ENCODE measurements at places on chromosomes 11 and 22. TPM values are rescaled to one million over a fixed set of nuclear protein-coding genes. Genes with fewer than 3 reads are reported as not detected.

APLNR gene
- total RNA-seq = 0.32 TPM

GPHA2 gene
- not detected for total RNA-seq

TNNT3 gene
- total RNA-seq = 2,026 TPM

SLC7A4 gene
- total RNA-seq = not detected

CCDC116 gene
- not detected for total RNA-seq

ZNF280B gene
- total RNA-seq = 0.41 TPM

DNA sequence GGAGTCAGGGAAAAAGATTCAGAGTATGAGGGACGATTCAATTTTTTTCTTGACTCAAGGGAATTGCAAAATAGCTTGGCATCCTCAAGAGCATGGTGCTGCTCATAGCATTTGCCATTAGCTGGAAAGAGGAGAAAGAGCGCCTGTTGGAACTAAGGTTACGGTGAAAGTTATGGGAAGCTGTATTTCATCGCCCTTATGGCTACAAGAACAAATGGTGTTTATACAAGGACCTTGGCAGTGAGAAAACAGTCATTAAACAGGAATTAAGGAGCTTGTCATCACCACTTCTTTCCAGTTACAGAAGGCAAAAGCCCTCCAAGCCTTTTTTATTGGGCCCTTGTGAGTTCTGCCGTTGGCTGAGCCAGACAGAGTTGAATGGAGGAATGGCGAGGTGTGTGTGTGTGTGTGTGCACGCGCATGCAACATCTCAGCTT is 74.2 kb downstream of the ALX4 start:
- H3K4me3 ChIP-seq = no peak overlapping the region
- no peaks in the 10 kb centered on the region for H3K27me3 ChIP-seq
- H3K4me1 ChIP-seq = peaks cover 9% of the 10 kb centered on the region
- H3K27ac ChIP-seq = no peak overlapping the region
- no peak for DNase-seq

GRCh38 chr11:107446822-107447431 is 10.7 kb downstream of the CWF19L2 start:
- H3K27ac ChIP-seq = no peak overlapping the region
- DNase-seq = no peak
- peaks cover 11% of the 10 kb centered on the region for H3K4me1 ChIP-seq
- H3K27me3 ChIP-seq = no peaks in the 10 kb centered on the region

GRCh38 chr22:47593911-47594311 is 831.5 kb downstream of the TBC1D22A start:
- no peaks in the 10 kb centered on the region for H3K27me3 ChIP-seq
- no peaks in the 10 kb centered on the region for H3K4me1 ChIP-seq
- H3K36me3 ChIP-seq = no peaks in the 10 kb centered on the region
- H3K27ac ChIP-seq = no peak overlapping the region
- DNase-seq = no peak
- no peak overlapping the region for H3K4me3 ChIP-seq

DNA sequence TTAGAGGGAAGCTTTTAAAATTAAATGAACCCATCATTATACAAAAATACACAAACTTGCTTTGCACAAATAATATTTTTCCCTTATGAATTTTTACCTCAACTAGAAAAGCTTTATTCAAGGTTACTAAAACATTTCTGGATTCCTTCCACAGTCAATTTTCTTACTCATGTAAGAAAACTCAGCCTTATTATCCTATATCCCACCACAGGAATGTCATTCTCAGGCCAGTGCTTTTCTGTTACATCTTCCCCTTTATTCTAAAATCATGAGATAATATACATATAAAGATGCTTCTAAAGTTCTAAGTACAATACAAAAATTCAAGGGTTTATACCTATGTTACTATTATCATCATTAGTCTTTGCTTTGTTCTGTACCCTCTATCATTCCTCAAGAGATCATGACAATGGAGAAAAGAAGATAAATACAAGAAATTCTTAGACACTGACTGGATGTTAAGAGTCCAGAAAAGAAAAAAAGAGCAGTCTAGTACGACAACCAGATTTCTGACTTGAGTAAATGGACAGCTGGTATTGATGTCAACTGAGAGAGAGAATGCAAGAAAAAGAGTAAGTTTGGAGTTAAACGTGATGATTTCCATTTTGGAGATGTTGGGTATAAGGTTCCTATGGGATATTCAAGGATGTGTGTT is 60.3 kb downstream of the MTMR2 start:
- no peak overlapping the region for H3K4me3 ChIP-seq
- no peaks in the 10 kb centered on the region for H3K4me1 ChIP-seq
- no peak for DNase-seq
- no peak overlapping the region for H3K27ac ChIP-seq
- no peaks in the 10 kb centered on the region for H3K27me3 ChIP-seq

DNA sequence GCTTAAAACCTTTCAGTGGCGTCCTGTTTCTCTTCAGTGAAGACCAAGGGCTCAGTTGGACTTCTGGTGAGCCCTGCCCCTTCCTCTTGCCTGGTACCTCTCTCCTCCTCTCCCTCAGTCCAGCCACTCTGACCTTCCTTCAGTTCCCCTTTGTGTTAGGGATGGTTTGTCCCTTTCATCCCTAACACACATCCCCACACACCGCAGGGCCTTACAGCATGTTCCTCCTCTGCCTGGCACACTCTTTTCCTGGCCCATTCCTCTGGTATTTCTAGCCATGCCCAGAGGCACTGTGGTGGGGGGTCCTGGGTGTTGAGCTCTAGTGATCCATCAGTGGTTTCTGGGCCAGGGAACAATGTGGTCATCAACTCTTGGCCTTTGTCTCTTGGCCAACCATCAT is 21.4 kb downstream of the GNAZ start:
- no peak overlapping the region for H3K4me3 ChIP-seq
- no peaks in the 10 kb centered on the region for H3K36me3 ChIP-seq
- H3K4me1 ChIP-seq = no peaks in the 10 kb centered on the region
- DNase-seq = no peak

DNA sequence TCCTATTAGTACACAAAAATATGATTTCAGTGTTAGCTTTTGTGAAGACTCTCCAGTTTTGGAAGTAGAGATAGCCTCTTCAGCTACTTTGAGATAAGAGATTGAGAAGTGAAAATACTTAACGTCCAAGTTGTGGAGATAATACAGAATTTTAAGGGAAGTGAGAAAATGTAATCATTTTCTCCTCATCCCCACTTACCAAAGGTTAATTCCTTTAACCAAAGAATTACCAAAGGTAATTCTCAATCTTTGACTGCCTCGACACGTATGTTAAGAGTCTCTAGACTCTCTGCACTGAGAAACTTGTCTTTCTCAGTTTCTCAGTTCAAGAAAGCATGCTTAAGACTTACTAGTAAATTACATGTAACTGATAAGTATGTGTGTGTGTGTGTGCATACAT is 15.3 kb downstream of the C11orf54 start:
- no peak overlapping the region for H3K27ac ChIP-seq
- no peak for DNase-seq
- H3K4me1 ChIP-seq = no peaks in the 10 kb centered on the region
- peaks cover 84% of the 10 kb centered on the region for H3K36me3 ChIP-seq
- H3K27me3 ChIP-seq = no peaks in the 10 kb centered on the region

- no peaks in the 10 kb centered on the region for H3K4me1 ChIP-seq
- no peak overlapping the region for H3K27ac ChIP-seq
- no peak for DNase-seq
- no peaks in the 10 kb centered on the region for H3K27me3 ChIP-seq
- no peak overlapping the region for H3K4me3 ChIP-seq
Observed at GRCh38 chr22:34973016-34973415, 92.9 kb upstream of the ISX start.

DNA sequence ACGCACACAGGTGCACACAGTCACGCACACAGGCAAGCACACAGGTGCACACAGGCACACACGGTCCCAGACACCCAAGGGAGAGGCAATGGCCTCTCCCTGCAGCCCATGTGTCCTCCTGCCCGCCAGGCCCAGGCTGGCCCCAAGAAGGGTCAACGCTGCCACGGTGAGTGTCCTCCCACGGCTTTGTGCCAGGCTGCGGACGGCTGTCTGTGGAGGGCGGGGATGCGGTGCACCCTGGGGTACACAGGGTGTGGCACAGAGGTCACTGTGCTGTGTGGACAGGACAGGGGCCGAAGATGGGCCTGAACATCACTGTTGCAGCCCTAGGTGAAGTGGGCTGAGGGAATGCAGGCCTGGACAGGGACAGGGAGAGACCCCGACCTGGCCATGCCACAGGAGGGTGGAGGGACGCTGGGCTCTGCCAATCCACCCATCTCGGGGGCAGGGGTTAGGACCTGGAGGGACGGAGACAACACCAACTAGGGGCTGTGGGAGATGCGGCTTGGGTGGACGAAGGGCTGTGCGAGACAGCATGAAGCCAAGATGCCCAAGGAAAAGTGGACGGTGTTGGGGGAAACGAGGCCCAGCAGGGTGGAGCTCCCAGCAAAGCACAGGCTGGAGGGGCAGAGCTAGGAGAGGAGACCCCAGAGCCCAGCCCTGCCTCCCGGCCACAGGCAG is 523.8 kb downstream of the BRD1 start:
- no peak overlapping the region for H3K27ac ChIP-seq
- no peak overlapping the region for H3K4me3 ChIP-seq
- peaks cover 22% of the 10 kb centered on the region for H3K27me3 ChIP-seq
- no peaks in the 10 kb centered on the region for H3K36me3 ChIP-seq
- no peak for DNase-seq

DNA sequence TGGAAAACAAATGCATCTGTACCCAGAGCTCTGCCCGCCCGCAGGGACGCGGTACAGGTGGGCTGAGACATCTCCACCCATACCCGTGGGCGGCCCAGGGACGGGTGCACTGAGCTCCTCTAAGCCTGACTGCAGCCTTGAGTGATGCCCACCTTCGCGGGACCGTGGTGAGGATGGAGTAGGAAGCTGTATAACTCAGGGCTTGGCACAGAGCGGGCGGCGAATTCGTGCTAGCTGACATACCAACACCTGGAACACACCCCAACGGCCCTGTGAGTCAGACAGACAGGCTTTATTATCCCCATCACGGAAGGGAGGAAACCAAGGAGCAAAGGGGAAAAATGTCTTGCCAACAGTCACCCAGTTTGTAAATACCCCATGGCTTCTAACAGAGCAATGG is 61.9 kb downstream of the SMCO4 start:
- H3K4me1 ChIP-seq = no peaks in the 10 kb centered on the region
- DNase-seq = no peak
- H3K27ac ChIP-seq = no peak overlapping the region
- no peaks in the 10 kb centered on the region for H3K27me3 ChIP-seq
- no peaks in the 10 kb centered on the region for H3K36me3 ChIP-seq

GRCh38 chr22:46749682-46750529 is 11.9 kb upstream of the CERK start:
- no peaks in the 10 kb centered on the region for H3K27me3 ChIP-seq
- H3K4me3 ChIP-seq = no peak overlapping the region
- DNase-seq = no peak
- peaks cover 60% of the 10 kb centered on the region for H3K4me1 ChIP-seq

DNA sequence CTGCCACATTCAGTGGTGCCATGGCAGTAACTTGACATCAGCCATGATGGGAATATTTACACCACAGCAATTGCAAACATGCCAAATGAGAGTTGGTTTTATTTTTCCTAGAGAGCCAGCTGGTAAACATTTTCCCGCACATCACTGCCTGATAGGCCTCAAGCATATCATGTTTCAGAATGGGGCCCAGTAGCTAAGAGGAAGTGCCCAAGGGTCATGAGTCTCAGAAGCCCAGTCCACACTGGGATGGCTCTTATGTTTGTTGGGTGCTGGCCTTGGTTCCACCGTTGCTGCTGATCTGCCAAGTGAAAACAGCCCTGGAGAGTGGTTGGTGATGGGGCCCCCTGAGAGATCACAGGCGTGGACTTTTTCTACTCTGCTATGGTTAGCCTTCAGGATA is 64.3 kb upstream of the NAV2 start:
- H3K36me3 ChIP-seq = no peaks in the 10 kb centered on the region
- H3K4me3 ChIP-seq = no peak overlapping the region
- H3K27me3 ChIP-seq = no peaks in the 10 kb centered on the region
- no peak for DNase-seq
- no peaks in the 10 kb centered on the region for H3K4me1 ChIP-seq

DNA sequence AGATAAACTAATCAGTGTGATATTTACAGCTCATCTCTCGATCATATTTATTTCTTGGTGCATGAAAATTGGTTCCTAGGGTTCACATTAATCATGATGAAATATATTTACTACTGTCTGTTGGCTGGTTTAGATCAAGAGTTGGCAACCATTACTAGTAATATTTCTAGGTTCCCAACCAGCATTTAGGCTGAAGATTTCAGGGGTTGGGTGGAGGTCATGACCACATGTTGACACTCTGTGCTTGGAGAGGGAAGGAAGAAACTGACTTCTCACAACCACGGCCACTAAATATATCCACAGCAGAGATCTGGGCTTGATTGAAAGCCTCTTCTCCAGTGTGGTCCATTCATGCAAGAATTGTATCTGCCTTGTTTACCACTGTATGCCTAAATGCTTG is 87.9 kb downstream of the ALX4 start:
- no peak overlapping the region for H3K4me3 ChIP-seq
- no peaks in the 10 kb centered on the region for H3K36me3 ChIP-seq
- no peak overlapping the region for H3K27ac ChIP-seq
- H3K27me3 ChIP-seq = no peaks in the 10 kb centered on the region
- H3K4me1 ChIP-seq = peaks cover 9% of the 10 kb centered on the region
- DNase-seq = no peak

- DNase-seq = peak; percentile 89
- H3K27me3 ChIP-seq = no peaks in the 10 kb centered on the region
- H3K4me1 ChIP-seq = peaks cover 21% of the 10 kb centered on the region
- H3K27ac ChIP-seq = peak overlapping the region; percentile 70
Observed at GRCh38 chr11:117833401-117833891, 8.9 kb upstream of the FXYD2 start.

GRCh38 chr11:3796801-3797328 is 489 bp downstream of the NUP98 start:
- peak overlapping the region; percentile 94 for H3K4me3 ChIP-seq
- DNase-seq = no peak
- no peaks in the 10 kb centered on the region for H3K27me3 ChIP-seq
- peaks cover 26% of the 10 kb centered on the region for H3K4me1 ChIP-seq
- H3K36me3 ChIP-seq = no peaks in the 10 kb centered on the region

DNA sequence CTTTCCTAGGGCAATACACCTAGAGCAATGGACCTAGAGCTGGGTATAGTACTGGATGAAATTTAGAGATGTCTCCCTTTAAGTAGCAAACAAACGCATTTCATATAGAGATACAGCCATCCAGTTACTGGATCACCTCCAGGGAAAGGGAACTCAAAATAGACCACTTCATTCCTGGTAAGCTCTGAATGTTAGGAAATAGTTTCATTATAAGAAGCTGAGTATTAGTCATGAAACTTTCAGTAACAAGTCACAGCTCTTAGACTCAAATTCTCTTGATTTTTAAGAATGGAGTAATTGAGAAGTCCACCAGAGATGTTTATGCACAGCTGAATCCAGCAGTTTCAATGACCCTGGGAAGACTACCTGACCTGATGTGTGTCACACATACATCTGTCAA is 221.9 kb downstream of the FAM76B start:
- no peaks in the 10 kb centered on the region for H3K4me1 ChIP-seq
- no peaks in the 10 kb centered on the region for H3K36me3 ChIP-seq
- no peak for DNase-seq
- no peak overlapping the region for H3K4me3 ChIP-seq
- no peak overlapping the region for H3K27ac ChIP-seq
- no peaks in the 10 kb centered on the region for H3K27me3 ChIP-seq

GRCh38 chr11:112465433-112466024 is 204.9 kb upstream of the PLET1 start:
- H3K27ac ChIP-seq = no peak overlapping the region
- peaks cover 11% of the 10 kb centered on the region for H3K4me1 ChIP-seq
- no peak overlapping the region for H3K4me3 ChIP-seq
- H3K36me3 ChIP-seq = no peaks in the 10 kb centered on the region

Data from gastrocnemius medialis (tissue), 4 donors.